ENCODE measurements at places on chromosomes 11 and 22.

GRCh38 chr11:11640152-11640551 is 18.3 kb upstream of the GALNT18 start:
- DNase-seq: no peak

DNA sequence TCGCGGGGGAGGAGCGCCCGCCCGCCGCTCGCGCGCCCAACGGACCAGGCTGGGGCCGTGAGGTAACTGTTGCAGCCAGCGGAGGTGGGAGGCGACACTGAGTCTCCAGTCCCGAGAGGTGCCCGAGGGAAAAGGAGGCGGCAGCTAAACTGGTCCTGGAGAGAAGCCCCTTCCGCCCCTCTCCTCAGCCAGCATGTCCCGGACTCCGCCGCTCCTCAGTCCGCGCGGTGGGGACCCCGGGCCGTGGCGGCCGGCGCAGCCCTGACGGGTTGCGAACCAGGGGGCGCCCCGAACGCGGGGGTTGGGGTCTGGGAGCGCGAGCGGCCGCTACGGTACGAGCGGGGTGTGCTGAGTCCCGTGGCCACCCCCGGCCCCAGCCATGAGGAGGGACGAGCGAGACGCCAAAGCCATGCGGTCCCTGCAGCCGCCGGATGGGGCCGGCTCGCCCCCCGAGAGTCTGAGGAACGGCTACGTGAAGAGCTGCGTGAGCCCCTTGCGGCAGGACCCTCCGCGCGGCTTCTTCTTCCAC is at the start of gene PDE3B:
TSS of gene PDE3B (plus strand) at position 108 of the 529 bp plus-strand sequence. CDS start at position 380, 272 bp downstream.
- no peak for DNase-seq

DNA sequence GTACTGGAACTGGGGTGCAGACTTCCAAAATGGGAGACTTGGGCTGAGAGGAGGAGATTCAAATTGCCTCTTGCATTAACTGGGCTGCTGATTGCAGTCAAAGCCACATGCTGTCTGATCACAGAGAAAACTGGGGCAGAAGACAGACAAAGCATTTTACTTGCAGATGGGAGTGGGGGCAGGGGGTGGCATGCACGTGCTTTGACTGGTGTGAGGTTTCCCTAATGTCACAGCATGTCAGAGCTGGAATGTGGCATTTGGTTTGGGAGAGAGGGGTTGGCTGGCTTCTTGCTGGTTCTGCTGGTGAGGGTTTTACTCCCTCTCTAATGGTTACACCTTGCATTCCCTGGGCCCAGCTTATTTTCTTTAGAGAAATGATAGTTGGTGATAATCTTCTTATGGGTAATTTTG is 2.9 kb downstream of the TUB start:
- DNase-seq: no peak

DNA sequence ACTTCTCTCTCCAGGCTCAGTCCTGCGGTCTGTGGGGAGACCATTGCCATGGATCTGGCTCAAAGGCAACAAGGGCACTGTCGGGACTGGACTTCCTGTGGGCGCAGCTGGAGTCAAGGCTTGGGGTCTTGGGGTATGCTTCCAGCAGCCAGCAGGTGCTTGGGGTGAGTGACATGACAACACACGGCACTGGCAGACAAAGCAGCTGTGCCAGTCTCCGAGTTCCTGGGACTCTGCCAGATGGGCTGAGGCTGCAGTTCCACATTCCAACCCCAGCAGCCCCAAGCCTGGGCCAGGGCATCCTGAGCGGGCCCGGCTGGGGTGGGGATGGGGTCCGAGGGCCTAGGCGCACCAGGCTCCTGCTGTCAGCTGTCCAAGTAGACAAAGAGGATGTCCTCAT is 12.3 kb downstream of the GUCD1 start:
- no peak for DNase-seq

DNA sequence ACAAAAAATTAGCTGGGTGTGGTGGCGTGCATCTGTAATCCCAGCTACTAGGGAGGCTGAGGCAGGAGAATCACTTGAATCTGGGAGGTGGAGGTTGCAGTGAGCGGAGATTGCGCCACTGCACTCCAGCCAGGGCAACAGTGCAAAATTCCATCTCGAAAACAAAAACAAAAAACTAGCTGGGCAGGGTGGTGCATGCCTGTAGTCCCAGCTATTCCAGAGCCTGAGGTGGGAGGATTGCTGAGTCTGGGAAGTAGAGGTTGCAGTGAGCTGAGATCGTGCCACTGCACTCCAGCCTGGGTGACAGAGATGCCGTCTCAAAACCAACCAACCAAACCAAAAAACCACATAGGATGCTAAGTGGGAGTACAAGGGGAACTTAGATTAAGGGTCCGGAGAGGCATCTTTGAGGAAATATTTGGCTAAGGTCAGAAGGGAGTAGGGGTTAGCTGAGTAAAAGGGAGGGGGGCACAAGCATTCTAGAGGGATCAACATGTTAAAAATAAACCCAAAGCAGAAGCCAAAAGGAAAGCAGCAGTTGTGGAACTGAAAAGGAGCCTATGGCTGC is 10.2 kb downstream of the PHF5A start:
- no peak for DNase-seq

DNA sequence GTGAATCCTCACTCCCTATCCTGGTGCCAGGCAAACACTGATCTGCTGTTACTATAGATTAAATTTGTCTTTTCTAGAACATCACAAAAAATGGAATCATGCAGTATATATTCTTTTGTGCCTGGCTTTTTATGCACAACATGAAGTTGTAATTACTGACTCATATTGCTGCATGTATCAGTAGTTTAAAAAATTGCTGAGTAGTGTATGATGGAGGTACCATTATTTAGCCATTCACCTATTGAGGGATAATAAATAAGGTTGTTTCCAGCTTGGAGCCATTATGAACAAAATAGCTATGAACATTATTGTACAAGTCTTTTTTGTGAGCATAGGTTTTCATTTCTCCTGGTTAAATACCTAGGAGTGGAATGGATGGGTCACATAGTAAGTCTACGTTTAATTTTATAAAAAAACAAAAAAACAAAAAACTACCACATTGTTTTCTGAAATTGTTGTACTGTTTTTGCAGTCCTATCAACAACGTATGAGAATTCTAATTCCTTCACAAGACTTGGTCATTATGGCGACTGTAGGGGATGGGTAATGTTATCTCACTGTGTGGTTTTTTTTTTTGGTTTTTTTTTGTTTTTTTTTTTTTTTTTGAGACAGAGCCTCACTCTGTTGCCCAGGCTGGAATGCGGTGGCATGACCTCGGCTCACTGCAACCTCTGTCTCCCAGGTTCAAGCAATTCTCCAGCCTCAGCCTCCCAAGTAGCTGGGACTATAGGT is 111.6 kb downstream of the USP35 start:
- DNase-seq: no peak

DNA sequence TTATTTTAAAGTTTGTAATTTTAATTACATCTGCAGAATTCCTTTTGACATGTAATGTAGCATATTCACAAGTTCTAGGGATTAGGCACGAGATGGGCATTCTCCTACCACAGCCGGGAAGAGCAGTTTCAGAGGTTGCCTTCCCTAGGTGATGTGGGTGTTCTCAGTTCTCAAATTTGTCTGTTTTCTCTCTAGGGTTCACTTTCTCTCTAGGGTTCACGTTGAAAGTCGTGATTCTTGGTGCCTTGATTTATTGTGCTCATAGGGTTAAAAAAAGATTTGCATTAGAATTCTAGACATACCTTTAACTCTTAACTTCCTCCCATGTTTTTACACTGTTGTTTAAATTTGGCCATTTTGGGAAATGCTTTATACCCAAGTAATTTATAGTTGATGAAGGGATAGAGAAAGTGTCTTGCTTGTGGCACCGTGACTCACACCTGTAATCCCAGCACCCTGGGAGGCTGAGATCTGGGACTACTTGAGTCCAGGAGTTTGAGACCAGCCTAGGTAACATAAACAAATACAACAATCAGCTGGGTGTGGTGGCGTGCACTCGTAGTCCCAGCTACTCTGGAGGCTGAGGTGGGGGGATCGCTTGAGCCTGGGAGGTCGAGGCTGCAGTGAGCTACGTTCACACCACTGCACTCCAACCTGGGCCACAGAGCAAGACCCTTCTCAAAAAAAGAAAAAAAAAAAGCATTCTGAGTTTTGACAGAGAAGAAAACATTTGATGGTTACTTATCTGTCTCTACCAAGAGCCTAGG is 3.6 kb downstream of the MED15 start:
- no peak for DNase-seq

GRCh38 chr11:117482881-117483280 is 155.2 kb downstream of the CEP164 start:
- DNase-seq: no peak

GRCh38 chr11:127063241-127063640 is 62.7 kb upstream of the KIRREL3 start:
- DNase-seq: no peak

DNA sequence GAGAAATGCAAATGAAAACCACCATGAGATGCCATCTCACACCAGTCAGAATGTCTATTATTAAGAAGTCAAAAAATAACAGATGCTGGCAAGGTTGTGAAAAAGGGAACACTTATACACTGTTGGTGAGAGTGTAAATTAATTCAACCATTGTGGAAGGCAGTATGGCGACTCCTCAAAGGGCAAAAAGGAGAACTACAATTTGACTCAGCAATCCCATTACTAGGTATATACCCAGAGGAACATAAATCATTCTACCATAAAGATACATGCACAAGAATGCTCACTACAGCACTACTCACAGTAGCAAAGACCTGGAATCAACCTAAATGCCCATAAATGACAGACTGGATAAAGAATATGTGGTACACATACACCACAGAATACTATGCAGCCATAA is 161.1 kb upstream of the PDGFD start:
- no peak for DNase-seq

DNA sequence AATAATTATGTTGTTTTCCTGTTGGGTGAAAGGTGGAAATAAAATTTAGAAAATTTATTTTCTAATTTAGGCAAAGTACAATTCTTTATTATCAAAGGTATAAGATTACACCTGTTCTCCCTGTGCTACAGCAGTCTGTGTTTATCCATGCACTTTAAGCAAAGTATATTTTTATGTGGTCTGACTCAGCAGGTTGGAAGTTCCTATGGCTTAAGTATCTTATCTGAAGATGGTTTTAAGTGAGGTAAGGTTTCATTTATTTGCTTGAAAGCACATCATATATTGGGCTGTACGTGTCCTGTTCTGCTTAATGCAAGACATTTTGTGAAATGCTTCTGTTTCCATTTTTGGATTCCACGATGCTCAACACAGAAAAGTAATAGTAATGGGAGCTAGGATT is 14.6 kb downstream of the PPME1 start:
- no peak for DNase-seq

GRCh38 chr22:41775338-41775737 is 25.1 kb upstream of the CCDC134 start:
- DNase-seq: no peak

DNA sequence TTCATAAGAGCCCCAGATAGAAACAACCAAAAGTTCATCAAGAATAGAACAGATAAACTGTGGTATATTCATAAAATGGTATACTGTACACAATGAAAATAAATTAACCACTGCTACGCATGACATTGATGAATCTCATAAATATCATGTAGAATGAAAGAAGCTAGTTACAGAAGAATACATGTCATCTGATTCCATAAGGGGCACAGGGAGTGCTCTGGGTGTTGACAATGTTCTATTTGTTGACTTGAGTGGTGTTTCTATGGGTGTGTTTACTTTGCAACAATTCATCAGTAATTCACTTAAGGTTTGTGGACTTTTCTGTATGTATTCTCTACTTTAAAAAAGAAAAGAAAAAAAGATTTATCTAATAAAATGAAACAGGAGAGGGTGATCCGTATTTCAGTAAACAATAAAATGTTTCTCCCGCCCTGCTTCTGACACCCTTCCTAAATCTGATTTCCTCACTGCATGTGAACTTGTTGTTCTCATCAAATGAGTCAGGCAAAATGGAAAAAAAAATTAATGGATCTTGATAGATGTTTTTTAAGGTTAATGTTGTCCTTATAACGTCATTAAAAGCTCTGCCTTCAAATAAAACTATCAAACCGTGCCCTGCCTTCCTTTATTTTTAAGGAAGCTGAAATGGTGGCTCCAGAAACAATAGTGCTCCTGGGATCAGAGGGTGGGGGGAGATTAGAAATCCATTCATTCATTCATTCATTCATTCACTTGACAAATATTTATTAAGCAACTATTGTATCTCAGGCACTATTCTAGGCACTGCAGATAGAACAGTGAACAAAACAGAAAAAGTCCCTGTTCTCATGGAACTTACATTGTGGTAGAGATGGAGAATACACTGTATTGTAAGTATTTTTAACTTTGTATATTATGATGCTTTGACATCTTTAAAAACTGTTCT is 77.2 kb upstream of the CD44 start:
- DNase-seq: no peak

DNA sequence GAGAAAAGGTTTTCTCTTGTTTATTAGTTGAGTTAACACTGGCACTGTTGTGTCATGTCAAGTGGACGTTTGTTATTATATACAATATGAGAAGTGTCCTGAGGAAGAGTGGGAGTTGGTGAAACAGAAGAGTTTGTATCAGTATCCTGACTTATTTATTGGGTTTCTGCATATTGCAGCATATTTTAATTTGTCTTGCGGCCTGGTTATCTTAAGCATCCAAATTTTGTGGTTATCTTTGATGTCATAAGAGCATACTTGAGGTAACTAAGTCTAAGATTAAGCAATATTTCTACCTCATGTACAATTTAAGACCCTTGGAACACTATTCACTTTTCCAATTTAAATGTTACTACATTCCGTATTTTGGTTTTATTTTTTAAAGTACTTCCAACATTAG is 103.5 kb downstream of the DDX10 start:
- no peak for DNase-seq

- DNase-seq: no peak
These were observed 2.3 kb downstream of the PACSIN3 start for GRCh38 chr11:47183969-47184368.

GRCh38 chr11:26572770-26573402 is 823 bp upstream of the MUC15 start:
- DNase-seq: no peak

DNA sequence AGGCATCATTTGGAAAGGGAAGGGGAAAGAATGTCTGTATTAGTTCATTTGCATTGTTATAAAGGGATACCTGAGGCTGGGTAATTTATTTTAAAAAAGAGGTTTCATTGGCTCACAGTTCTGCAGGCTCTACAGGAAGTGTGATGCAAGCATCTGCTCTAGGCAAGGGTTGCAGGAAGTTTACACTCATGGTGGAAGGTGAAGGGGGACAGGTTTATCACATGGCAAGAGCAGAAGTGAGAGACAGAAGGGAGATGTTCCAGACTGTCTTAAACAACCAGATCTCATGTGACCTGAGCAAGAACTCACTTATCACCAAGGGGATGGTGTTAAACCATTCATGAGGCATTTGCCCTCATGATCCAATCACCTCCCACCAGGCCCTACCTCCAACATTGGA is 90.6 kb downstream of the CCDC83 start:
- DNase-seq: no peak

GRCh38 chr22:44338906-44339305 is 26.2 kb upstream of the SHISAL1 start:
- DNase-seq: no peak

GRCh38 chr11:67442504-67443404 is 522 bp downstream of the CORO1B start:
- DNase-seq: no peak

GRCh38 chr11:94910779-94911178 is 62.6 kb downstream of the CWC15 start:
- no peak for DNase-seq

All from KG1 (cell line).